ENCODE measurements at places on chromosomes 5 and 9.

- peak overlapping the region; percentile 50 for H3K27ac ChIP-seq
- H3K36me3 ChIP-seq, result peaks cover 53% of the 10 kb centered on the region
- H3K27me3 ChIP-seq, result no peaks in the 10 kb centered on the region
- H3K4me3 ChIP-seq, result no peak overlapping the region
- peaks cover 34% of the 10 kb centered on the region for H3K4me1 ChIP-seq
- no peak for DNase-seq
Measured at GRCh38 chr5:172403189-172403796, 51.0 kb downstream of the SH3PXD2B start.

GRCh38 chr5:109345699-109346098 is 64.1 kb downstream of the PJA2 start:
- no peaks in the 10 kb centered on the region for H3K4me1 ChIP-seq
- peaks cover 21% of the 10 kb centered on the region for H3K36me3 ChIP-seq
- no peak for DNase-seq
- H3K27me3 ChIP-seq, result no peaks in the 10 kb centered on the region

DNA sequence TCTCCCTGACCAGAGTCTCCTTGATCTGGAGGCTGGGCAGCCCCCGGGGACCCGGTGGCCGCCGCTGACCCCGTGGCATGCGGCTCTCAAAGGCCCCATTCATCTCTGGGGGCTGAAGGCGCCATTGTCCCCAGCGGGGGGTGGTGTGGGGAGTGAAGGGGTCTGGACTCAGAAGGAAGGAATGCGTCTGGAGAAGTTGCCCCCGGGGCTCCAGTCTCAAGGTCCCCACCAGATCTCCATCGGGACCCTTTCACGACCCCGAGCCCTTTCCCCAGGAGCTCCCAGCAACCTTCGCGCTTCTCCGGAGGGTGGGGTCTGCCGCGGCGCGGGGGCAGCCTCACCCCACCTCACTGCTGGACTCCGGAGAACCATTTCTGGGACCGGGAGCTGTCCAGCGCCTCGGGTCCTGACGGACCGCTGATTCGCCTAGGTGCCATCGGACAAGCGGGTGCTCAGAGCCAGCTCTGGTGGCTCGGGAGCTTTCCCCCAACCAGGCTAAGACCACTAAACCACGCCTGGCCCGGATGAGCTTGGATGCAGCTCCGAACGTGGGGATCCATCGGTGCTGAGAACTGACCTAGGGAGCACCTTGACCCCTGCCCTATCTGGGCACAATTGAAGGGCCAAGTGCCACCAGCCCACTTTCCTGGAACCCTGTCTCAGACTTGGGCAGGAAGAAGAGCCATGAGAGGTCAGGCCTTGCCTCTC is 5.1 kb upstream of the PCDH1 start:
- peaks cover 11% of the 10 kb centered on the region for H3K4me1 ChIP-seq
- H3K4me3 ChIP-seq, result no peak overlapping the region
- no peak overlapping the region for H3K27ac ChIP-seq
- H3K27me3 ChIP-seq, result peaks cover 66% of the 10 kb centered on the region
- H3K36me3 ChIP-seq, result no peaks in the 10 kb centered on the region

DNA sequence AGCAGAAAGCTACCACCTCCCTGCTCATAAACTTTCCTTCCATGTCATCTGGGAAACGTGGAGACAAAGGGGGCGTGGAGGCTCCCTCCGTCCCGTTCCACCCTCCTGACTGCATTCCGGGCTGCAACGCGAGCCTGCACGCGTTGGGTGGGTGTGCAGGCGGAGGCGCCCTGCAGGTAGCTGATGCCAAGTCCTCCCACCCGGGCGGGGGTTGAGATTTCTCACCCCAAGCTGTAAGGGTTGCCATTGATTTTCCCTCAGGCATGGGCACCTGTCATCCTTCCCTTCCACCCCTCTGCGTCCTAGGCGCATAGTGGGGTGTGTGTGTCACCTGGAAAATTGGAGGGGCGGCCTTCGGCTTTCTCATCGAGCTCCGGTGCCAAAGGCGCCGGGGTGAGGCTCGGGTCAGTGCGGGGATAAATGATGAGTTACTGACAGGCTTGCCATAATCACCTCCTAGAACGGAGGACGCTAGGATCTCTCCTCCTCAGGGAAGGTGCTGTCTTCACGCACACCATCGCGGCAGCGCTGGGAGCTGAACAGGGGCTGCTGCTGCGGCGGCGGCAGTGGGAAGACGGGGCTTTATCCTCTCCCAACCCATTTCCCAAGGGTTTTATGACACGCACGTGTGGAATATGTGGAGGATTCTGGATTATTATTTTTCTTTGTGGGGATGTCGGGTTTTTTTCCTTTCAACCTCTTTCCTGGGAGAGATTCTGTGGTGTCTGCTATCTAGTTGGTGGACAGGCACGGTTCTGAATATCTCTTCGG is 973 bp downstream of the PLPPR1 start:
- no peak overlapping the region for H3K27ac ChIP-seq
- H3K36me3 ChIP-seq, result no peaks in the 10 kb centered on the region
- H3K4me1 ChIP-seq, result peaks cover 7% of the 10 kb centered on the region
- H3K4me3 ChIP-seq, result peak overlapping the region; percentile 26
- H3K27me3 ChIP-seq, result peaks cover 75% of the 10 kb centered on the region

GRCh38 chr9:84846906-84847305 is 177.4 kb downstream of the NTRK2 start:
- peaks cover 13% of the 10 kb centered on the region for H3K4me1 ChIP-seq
- no peaks in the 10 kb centered on the region for H3K27me3 ChIP-seq
- no peak overlapping the region for H3K27ac ChIP-seq
- no peak overlapping the region for H3K4me3 ChIP-seq

DNA sequence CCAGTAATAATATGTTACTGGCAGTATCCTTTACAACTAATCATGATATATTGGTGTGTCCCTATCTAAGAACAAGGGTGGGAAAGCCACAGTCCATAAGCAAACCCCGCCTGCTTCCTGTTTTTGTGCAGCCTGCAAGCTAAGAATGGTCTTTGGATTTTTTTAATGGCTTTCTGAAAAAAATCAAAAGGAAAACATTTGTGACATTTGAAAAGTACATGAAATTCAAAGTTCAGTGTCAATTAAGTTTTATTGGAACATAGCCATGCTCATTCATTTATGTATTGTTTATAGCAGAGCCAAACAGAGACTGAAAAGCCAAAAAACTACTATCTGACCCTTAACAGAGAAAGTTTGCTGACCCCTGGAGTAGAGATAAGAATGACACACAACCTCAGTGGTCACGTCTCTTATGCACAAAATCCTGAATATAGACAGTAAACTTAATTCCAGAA is 12.8 kb upstream of the TMEM245 start:
- no peak overlapping the region for H3K27ac ChIP-seq
- H3K4me1 ChIP-seq, result no peaks in the 10 kb centered on the region
- no peak overlapping the region for H3K4me3 ChIP-seq
- H3K36me3 ChIP-seq, result no peaks in the 10 kb centered on the region

- no peak overlapping the region for H3K4me3 ChIP-seq
- peaks cover 2% of the 10 kb centered on the region for H3K36me3 ChIP-seq
- no peaks in the 10 kb centered on the region for H3K4me1 ChIP-seq
- DNase-seq, result no peak
- no peak overlapping the region for H3K27ac ChIP-seq
Measured at GRCh38 chr5:133467335-133467779, 145.0 kb downstream of the FSTL4 start.

DNA sequence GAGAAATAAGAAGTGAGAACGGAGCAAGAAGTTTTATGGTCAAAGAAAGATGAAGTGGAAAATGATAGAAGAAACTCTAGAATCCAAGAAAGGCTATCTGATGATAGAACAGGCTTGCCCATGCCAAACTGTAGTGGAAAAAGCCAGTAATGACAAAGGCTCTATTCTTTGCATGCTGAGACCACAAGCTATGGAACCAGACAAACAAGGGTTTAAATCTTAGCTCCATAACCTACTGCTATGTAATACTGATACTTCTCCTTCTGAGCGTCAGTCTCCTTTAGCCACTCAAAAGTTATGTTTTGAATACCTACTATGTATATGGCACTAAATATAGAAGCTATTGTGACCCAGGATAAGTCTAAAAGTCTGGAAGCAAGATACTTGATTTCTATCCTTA is 51.2 kb upstream of the TRIM32 start:
- H3K4me3 ChIP-seq, result no peak overlapping the region
- H3K27ac ChIP-seq, result no peak overlapping the region
- H3K27me3 ChIP-seq, result no peaks in the 10 kb centered on the region
- no peaks in the 10 kb centered on the region for H3K4me1 ChIP-seq
- no peak for DNase-seq

DNA sequence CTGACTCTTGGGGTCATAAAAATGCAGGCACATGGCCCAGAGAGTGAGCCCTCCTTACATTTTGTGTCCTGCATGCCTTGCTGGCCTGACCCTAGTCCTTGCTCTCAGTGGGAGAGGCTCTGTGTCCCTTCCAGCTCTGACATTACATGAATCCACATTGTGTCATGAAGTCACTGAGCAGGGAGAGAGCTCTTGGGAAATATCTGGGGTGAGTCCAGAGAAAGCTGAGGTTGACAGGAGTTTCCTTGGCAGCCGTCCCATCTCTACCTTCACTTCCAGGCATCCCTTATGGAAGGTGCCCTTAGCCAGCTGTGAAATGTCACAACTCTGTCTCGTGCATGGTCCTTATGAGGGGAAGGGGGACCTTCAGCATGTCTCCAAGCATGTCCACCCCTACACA is 41.0 kb downstream of the FAT2 start:
- H3K4me1 ChIP-seq, result no peaks in the 10 kb centered on the region
- no peak for DNase-seq

DNA sequence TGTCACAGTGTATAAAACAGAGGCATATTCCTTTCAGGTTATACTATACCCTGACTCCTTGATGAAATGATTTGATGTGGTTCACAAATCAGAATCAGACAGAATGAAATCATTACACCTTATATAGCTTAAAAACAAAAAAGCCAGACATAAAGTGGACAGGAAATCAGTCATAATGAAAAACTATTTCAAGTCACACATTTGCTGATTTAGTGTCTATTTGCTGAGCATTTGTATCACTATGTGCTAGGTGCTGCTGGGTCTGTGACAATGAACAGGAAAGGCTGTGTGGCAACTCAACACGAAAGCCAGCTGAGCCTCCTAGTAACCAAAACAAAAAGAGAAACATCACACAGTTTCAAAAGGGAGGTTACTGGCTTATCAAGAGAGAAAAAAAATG is 194.0 kb downstream of the EFNA5 start:
- H3K36me3 ChIP-seq, result no peaks in the 10 kb centered on the region
- no peaks in the 10 kb centered on the region for H3K27me3 ChIP-seq
- DNase-seq, result no peak

- no peak overlapping the region for H3K4me3 ChIP-seq
- no peak overlapping the region for H3K27ac ChIP-seq
- H3K27me3 ChIP-seq, result no peaks in the 10 kb centered on the region
- H3K4me1 ChIP-seq, result peaks cover 9% of the 10 kb centered on the region
- DNase-seq, result no peak
- no peaks in the 10 kb centered on the region for H3K36me3 ChIP-seq
Measured at GRCh38 chr9:35649431-35650340, 1.0 kb downstream of the SIT1 start.

GRCh38 chr9:75671354-75671753 is 219.1 kb upstream of the PCSK5 start:
- H3K4me1 ChIP-seq, result no peaks in the 10 kb centered on the region
- H3K4me3 ChIP-seq, result no peak overlapping the region
- DNase-seq, result no peak
- H3K27me3 ChIP-seq, result peaks cover 31% of the 10 kb centered on the region
- H3K36me3 ChIP-seq, result no peaks in the 10 kb centered on the region
- no peak overlapping the region for H3K27ac ChIP-seq

GRCh38 chr9:101027236-101027635 is 1.3 kb upstream of the PLPPR1 start:
- peaks cover 7% of the 10 kb centered on the region for H3K4me1 ChIP-seq
- H3K27me3 ChIP-seq, result peaks cover 66% of the 10 kb centered on the region
- DNase-seq, result no peak
- H3K27ac ChIP-seq, result no peak overlapping the region
- H3K36me3 ChIP-seq, result no peaks in the 10 kb centered on the region

DNA sequence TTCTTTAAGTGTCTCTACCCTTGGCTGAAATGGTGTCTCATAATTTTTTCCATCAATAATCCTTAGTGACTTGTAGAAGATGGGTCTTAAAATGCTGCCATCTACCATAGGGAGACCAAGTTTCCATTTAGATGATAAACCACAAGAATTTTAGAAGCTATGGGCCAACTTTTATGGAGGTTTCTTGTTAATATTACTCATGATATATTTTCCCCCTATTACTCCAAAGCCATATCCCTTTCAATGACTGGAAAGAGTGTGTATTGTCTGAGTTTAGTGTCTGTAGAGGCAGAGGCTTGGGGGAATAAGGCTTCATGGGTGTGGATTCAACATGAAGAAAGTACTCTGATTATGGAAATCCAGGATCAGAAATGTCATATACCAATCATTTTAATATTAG is 507.3 kb upstream of the TNC start:
- H3K4me1 ChIP-seq, result peaks cover 7% of the 10 kb centered on the region
- H3K27me3 ChIP-seq, result no peaks in the 10 kb centered on the region
- DNase-seq, result no peak
- no peak overlapping the region for H3K4me3 ChIP-seq
- no peak overlapping the region for H3K27ac ChIP-seq

DNA sequence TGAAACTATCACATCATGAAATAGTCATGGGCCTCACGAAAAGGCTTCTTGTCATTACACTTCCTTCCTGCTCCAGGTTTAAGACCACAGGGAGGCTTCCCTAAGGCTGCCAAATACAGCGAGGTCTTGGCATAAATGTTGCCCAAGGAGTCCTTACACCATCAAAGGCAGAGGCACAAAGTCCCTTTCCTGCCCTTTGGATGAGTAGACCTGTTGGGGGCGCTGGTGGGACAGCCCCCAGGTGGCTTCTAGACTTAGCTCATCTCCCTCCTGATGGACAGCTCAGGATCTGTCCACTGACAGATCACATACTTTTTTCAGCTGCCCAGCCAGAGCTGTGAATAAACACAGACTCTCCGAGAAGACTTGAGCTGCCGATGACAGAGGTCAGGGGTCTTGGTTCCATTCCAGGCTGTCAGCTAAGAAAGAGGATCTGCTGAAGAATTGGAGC is 15.5 kb upstream of the MEGF9 start:
- H3K27ac ChIP-seq, result peak overlapping the region; percentile 34
- H3K36me3 ChIP-seq, result no peaks in the 10 kb centered on the region
- H3K4me3 ChIP-seq, result no peak overlapping the region
- H3K27me3 ChIP-seq, result no peaks in the 10 kb centered on the region
- H3K4me1 ChIP-seq, result peaks cover 27% of the 10 kb centered on the region
- no peak for DNase-seq

GRCh38 chr5:1090538-1090937 is 21.3 kb downstream of the SLC12A7 start:
- no peak for DNase-seq
- H3K27ac ChIP-seq, result no peak overlapping the region
- H3K4me1 ChIP-seq, result no peaks in the 10 kb centered on the region
- H3K4me3 ChIP-seq, result no peak overlapping the region

GRCh38 chr9:127574072-127574993 is 37.7 kb upstream of the STXBP1 start:
- peak overlapping the region; percentile 94 for H3K27ac ChIP-seq
- H3K27me3 ChIP-seq, result no peaks in the 10 kb centered on the region
- peaks cover 74% of the 10 kb centered on the region for H3K4me1 ChIP-seq
- peak overlapping the region; percentile 20 for H3K4me3 ChIP-seq

Data from osteocyte (in vitro differentiated cells).